ENCODE measurements at places on chromosomes 2 and 18.

DNA sequence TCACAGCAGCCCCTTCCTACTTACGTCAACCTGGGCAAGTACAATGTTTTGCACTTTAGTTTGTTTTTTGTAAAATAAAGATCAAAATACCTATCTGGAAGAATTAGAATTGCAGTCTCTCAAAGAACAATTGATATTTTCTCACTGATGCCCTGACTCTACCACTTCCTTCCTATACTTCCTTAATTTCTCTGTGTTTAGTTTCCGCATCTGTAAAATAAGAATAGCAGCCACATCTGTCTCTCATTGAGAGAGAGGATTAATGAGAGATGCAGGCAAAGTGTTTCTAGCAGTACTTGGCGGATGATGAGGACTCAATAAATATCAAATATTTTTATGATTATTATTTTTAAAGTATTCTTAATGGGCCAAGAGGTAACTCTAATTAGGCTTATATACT is 122.6 kb upstream of the PIEZO2 start:
- no peak for DNase-seq

GRCh38 chr2:135821190-135821589 is 15.8 kb downstream of the LCT start:
- no peak for DNase-seq

DNA sequence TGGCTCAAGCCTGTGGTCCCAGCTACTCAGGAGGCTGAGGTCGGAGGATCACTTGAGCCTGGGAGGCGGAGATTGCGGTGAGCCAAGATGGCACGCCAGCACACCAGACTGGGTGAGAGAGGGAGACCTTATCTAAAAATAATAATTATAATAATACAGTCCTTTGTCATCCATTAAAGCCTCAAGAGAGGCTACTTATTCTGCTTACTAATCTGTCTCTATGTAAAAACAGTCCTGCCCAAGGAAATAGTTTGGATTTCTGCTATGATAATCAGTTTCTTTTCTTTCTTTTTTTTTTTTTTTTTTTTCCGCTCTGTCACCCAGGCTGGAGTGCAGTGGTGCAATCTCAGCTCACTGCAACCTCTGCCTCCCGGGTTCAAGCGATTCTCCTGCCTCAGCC is 228.3 kb downstream of the C1D start:
- DNase-seq = no peak

- peak; percentile 85 for DNase-seq
These were observed 86.9 kb downstream of the LTBP1 start for GRCh38 chr2:33033606-33034081.

- no peak for DNase-seq
These were observed 100.4 kb upstream of the STK17B start for GRCh38 chr2:196271795-196272194.

GRCh38 chr2:207487650-207488311 is 42.0 kb upstream of the CREB1 start:
- DNase-seq = no peak

GRCh38 chr2:136344339-136344738 is 226.4 kb upstream of the CXCR4 start:
- no peak for DNase-seq

- DNase-seq = peak; percentile 52
These were observed 98.1 kb downstream of the LRRC30 start for GRCh38 chr18:7329016-7329415.

DNA sequence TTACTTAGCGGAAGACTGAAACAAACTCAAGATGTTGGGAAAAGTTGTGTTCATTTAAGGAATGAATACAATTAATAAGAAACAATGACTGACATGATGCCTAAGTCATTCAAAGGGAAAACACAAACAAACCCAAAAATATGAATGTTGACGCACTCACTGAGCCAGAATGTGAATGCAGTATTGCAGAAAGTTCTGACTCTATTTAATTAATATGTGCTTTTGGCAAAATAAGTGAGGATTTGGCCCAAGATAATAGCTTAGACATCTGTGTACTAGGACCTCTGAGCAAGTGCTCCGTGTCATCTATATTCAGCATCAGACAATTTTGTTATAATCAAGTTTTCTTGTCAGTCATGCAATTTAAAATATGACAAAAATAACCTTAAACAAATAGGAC is 1138.8 kb upstream of the NXPH2 start:
- no peak for DNase-seq

DNA sequence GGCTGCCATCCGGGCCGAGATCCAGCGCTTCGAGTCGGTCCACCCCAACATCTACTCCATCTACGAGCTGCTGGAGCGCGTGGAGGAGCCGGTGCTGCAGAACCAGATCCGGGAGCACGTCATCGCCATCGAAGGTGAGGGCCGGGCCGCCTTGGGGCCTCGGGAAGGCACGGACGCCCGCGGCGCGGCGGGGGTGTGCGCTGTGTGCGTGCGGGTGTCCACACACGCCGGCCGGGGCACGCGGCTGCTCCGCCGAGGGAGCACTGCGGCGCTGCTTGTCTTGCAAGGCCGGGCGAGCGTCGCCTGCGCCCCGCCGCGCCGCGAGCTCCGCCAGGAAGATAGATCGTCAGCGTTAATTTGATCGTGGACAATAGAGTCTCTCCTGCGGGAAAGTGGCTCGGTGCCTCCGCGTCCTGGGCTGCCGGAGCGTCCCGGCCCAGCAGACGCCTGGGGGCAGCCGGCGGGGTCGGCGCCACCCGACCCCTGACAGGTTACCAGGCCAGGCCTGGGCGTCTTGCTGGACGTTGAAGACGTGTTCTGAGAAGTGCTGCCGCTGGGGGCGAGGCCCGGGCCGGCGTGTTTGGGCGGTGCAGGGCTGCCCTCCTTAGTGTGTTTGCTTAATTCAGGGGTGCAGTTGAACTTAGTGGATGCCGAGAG is 1.0 kb downstream of the AGAP1 start:
- peak; percentile 44 for DNase-seq

- no peak for DNase-seq
These were observed 21.5 kb upstream of the MFSD2B start for GRCh38 chr2:23988371-23988770.

- no peak for DNase-seq
These were observed 856.4 kb downstream of the RNF144A start for GRCh38 chr2:7773362-7774360.

- no peak for DNase-seq
These were observed 17.4 kb downstream of the CNRIP1 start for GRCh38 chr2:68302281-68302875.

GRCh38 chr18:61323951-61324350 is 9.3 kb upstream of the CDH20 start:
- no peak for DNase-seq

DNA sequence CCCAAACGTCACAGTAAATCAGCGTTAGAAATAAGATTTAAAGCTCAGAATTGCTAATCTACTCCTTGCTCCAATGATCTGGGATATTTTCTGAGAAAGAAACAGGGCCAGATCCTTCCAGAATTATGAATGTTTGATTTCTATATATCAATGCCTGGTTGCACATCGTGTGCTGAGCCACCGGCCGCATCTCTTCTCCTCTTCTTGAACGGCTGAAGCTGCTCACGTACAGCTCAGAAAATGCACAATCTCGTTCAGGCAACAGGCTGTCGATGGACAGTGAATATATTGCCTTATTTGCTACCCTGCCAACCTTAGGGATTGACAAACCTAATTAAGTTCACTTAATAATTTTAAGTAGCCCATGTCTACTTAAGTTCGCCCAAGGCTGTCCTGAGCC is 169.5 kb downstream of the CLIP4 start:
- no peak for DNase-seq
